Mesenchymal stem cell (in vitro differentiated cells and primary cell): ENCODE measurements at places on chromosomes 5 and 9.

- no peak for DNase-seq
Observed at GRCh38 chr5:50814556-50814955, 148.1 kb downstream of the PARP8 start.

GRCh38 chr5:76493190-76493837 is 90.2 kb downstream of the IQGAP2 start:
- DNase-seq, result no peak

GRCh38 chr9:136825295-136826187 is 16.7 kb upstream of the AJM1 start:
- DNase-seq, result no peak

DNA sequence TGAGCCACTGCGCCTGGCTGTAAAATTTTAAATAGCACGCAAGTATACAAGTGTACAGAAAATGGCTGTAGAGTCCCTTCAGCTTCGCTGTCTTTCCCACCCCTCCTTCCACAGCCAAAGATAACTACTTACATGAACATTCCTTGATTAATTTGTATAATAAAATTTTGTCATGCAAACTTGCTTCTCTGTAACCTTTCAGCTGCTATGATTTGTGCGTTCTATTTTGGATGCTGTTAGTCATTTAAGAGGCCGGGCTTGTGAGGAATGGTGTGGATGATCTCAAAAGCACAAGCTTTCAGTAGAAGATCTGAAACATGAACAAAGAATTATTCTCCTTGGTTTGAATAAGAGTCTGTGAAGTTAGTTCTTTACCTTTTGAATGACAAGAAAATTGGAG is 115.0 kb upstream of the TLE1 start:
- no peak for DNase-seq

DNA sequence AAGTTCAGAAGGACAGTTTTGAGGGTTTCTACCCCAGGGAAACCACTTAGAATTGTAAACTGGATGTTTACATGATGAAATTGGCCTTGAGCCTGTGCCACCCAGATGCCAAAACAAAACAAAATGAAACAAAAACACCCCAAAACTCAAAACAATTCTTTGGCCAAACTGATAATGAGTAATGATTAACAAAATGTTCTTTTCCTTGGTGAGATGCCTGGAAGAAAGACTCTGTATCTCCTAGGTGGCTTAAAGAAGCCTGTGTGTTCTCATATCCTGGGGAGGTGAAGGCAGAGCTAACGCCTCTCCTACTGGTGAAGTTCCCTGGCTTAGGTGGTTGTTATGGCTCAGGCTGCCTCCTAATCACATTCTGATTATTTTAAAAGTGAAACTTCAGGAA is 120.5 kb downstream of the NPR3 start:
- no peak for DNase-seq

GRCh38 chr9:87878989-87879511 is 3.6 kb upstream of the SPATA31E1 start:
- DNase-seq, result peak; percentile 49

DNA sequence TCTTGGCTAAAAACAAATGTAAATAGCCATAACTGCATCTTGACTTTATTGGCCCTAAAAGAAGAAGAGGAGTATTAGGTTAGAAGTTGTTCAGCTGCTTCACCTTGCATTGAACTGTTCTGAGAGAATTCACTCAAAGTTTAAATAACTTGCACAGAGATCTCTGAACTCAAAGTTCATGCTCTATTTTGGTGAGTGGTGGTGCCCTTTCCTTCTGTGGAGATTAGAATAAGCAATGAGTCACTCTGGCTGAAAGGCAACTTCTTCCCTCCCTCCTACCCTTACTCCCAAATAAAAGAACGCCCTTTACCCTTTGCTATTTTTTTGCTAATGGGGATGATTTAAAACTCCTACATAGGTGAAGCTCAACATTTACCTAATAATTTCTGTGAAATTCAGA is 48.9 kb downstream of the ERMP1 start:
- peak; percentile 54 for DNase-seq

DNA sequence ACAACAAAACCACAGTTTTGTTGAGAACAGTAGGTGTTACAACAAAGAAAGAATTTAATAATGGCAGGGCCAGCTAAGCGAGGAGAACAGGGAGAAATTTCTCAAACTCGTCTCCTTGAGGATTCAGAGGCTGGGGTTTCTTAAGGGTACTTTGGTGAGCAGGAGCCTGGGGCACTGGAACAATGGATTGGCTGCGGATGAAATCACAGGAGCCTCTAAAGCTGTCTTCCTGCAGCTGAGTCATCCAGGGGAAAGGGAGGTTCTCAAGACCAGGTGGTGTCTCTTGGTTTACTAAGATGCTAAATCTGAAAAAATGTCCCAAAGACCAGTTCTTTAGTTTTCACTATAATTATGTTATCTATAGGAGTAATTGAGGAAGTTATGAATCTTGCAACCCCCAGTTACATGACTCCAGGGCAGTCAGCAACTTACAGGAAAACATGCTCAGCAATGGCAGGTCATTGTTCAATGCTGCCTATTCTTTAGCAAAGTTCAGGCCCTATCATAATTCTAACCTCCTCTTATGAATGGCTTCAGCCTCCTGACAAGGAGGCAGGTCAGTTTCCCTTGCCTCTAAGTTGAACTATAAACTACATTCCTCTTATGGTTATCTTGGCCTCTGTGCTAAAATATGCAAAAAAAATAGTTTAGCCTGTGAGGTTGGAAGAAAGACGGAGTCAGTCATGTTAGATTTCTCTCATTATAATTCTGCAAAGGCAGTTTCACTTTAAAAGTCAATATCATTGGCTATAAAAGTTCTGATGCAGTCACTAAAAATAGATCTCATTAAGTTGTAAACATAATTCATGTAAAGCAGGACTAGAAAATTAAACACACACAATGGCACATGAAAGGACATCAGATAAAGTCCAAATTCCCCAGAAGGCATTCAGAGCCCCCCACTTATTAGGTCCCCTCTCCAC is 63.3 kb upstream of the CKS2 start:
- peak; percentile 15 for DNase-seq

DNA sequence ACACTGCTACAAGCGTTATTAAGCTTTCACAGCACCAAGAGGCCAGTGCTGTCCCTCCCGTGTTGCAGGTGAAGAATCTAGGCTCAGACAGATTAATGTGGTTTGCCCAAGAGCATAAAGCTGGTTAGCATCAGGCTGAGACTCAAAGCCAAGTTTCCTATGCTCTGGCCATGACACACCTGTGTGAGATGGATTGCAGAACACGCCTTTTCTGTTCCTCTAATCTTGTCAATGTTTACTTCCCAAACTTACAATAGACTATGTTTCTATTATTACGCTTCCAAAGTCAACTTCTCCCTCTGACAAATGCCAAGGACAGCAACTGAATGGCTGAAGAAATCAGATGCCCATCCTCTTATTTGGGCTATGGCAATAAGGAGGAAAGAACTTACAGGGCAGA is 138.4 kb upstream of the SLIT3 start:
- no peak for DNase-seq

DNA sequence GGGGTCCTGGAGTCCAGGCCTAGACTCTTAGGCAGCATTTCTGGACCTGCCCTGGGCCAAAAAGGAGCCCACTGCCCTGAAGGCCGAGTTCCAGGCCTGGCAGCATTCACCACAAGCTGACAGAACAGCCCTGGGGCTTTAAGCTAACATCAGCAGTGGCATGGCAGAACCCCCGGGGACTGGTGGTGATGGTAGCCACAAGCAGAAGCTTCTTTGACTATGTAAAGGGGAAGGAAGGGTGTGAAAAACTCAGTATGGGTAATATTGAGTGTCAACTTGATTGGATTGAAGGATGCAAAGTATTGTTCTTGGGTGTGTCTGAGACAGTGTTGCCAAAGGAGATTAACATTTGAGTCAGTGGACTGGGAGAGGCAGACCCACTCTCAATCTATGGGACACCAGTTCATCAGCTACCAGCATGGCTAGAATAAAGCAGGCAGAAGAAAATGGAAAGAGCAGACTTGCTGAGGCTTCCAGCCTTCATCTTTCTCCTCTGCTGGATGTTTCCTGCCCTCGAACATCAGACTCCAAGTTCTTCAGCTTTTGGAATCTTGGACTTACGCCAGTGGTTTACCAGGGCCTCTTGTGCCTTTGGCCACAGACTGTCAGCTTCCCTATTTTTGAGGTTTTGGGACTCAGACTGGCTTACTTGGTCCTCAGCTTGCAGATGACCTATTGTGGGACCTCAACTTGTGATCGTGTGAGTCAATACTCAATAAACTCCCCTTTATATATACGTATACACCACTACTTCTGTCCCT is 661.0 kb upstream of the C9orf72 start:
- peak; percentile 12 for DNase-seq

GRCh38 chr9:129617167-129617566 is 3.7 kb downstream of the C9orf50 start:
- peak; percentile 85 for DNase-seq

- no peak for DNase-seq
Observed at GRCh38 chr9:5191985-5192384, 6.5 kb upstream of the INSL6 start.

GRCh38 chr9:109002141-109002540 is 11.2 kb downstream of the CTNNAL1 start:
- no peak for DNase-seq

DNA sequence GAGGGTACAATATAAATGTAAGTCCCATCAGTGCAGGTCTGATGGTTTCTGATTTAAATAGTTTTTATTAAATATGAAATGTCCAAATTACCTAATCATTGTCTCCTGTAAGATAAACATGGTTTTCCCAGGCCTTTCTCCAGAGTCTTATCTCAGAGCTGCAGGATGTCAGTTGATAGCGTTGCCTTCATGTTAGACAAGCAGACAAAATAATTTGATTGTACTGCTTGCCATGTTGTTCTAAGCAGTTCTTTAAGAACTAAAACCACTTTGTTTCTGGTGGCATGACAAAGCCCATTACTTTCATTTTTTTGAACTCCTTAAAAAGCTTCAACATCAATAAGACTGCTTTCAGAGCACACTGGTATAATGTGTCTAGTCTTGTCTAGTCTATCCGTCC is 1073.5 kb downstream of the MAT2B start:
- no peak for DNase-seq

- peak; percentile 61 for DNase-seq
Observed at GRCh38 chr5:65801352-65801783, 79.4 kb downstream of the NLN start.

GRCh38 chr5:143316844-143317631 is 86.4 kb downstream of the NR3C1 start:
- no peak for DNase-seq

- no peak for DNase-seq
Observed at GRCh38 chr5:103094737-103095136, 25.2 kb downstream of the GIN1 start.

DNA sequence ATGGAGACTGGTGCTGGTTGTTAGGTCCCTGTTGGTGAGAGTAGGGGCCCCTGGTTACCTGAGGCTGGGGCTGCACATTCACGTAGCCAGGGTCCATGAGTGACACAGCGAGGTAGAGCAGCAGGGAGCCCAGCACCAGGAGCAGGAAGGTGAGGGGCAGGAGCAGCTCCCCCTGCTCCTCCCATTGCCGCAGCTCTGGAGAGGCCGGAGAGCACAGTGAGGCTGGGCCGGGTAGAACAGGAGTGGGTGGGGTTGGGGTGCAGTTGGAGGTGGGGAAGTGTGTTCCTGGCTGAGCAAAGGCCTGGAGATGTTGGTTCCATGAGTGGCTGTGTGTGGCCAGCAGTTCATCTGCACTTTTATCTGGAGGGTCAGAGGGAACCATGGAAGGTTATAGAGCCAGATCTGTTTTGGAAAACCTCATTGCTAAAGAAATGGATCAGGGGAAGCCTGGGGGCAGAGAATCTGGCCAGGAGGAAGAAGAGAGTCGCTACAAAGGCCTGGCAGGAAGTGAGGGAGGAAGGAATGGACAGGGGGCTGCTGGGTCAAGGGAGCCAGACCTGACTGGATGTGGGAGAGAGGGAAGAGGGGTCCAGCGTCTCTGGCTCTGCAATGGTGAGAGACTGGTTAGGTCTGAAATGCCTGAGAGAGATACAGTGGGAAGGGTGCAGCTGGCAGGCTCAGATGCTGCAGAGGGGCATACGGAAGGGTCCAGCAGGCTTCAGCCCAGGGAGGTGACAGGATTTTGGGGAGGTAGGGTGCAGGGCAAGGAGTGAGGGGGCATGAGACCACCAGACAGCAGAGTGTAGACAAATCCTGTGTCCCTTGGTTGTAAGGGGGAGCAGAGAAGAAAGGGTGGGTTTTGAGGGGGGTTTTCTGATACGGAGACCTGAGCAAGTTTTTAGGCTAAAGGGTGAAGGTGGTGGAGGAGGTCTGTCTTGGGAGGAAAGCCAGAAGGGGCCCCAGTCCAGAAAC is 1.3 kb downstream of the ZDHHC12 start:
- no peak for DNase-seq

DNA sequence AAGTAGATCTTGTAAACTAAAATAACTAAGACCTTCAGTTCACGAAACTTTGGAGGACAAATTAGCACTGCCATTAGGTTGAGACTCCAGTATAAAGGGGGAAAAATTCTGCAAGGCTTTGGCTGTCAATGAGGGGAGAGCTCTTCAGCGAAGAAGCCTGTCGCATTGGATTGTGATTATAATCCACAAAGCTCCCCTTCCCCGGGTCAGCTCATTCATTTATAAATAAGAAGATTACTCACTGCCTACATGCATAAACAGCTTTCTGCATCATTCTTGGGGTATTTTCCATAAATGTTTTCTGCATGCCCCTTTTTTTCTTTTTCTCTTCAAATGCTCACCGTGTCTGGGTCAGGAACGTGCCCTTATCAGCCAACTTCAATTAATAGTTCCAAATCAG is 196.7 kb downstream of the EBF1 start:
- DNase-seq, result peak; percentile 19

DNA sequence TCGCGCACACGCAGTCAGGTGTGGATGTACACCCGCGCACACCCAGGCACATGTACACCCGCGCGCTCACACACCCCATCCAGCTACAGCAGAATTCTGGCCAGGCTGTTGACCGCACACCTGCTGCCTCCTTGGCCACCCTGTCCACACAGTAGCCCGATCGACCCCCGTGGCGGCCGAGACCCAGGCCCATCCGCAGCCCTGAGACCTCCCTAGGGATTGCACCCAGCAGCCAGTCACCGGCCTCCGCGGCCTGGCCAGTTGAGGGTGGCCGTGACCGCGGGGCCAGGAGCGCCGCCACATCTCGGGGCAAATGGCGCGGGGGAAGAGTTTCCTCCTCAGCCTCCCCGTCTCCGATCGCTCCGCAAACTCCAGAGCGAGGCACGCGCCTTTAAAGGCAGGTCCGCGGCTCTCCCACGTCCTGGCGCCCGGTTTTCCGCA is 774 bp upstream of the ADAMTS16 start:
- DNase-seq, result no peak

DNA sequence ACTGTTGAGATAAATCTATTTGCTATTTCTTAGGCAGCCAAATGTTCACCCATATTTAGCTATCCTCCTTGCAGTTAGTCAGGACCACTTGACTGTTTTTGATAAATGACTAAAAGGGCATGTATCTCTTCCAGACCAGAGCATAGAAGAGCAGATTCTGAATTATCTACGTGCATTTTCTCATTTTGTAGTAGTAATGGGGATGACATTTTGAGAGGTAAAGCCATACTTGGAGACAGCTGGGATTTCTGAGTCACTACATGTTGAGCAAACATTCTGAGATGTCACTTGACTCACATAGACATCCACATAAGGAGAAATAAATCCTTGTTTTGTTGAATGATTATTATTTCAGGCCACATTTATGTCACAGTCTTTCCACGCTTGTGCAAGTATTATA is 297.6 kb downstream of the CDH10 start:
- peak; percentile 60 for DNase-seq
